ENCODE measurements at places on chromosomes 1 and 21.

GRCh38 chr1:236020359-236021219 lies 44.3 kb downstream of the NID1 start:
- DNase-seq, result no peak

- no peak for DNase-seq
Measured at GRCh38 chr1:167996266-167996665, 59.4 kb upstream of the MPC2 start.

DNA sequence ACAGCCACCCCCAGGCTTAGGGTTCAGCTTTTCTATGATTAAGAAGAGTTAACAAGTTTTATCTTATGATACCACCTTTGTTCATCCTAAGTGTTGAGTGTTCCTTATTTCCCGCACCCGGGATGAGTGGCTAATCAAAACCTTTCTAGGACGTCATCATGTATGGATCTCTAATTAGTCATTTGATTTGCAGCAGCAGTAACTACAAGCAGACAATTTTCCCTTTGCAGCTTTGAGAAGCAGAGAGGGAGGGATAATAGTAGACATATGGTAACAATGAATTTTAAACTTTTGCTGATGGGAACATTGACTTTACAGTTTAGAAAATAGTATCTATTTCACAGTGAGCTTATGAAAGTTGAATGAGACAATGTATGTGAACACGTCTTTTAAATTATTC lies 30.8 kb upstream of the SLC35F3 start:
- DNase-seq, result no peak

DNA sequence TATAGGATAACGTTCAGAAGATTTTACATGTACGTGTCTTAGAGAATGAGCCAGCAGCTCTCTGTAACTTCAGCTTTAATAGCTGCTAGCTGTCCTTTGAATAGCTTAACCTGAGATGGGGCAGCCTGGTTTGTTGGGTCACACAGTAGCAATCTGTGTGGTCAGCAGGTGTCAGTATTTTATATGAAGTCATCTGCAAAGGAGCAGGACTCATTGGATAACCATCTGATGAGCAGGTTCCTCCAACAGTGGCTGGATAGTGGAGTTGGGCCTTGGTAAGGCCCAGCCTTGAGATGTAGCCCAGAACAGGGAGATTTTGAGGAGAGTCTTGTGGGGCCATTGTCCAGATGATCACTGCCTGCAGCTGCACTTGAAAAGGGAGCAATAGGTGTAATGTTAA lies 6.4 kb downstream of the GSTM5 start:
- no peak for DNase-seq

GRCh38 chr21:32415451-32416398 lies 3.2 kb downstream of the EVA1C start:
- DNase-seq, result no peak

DNA sequence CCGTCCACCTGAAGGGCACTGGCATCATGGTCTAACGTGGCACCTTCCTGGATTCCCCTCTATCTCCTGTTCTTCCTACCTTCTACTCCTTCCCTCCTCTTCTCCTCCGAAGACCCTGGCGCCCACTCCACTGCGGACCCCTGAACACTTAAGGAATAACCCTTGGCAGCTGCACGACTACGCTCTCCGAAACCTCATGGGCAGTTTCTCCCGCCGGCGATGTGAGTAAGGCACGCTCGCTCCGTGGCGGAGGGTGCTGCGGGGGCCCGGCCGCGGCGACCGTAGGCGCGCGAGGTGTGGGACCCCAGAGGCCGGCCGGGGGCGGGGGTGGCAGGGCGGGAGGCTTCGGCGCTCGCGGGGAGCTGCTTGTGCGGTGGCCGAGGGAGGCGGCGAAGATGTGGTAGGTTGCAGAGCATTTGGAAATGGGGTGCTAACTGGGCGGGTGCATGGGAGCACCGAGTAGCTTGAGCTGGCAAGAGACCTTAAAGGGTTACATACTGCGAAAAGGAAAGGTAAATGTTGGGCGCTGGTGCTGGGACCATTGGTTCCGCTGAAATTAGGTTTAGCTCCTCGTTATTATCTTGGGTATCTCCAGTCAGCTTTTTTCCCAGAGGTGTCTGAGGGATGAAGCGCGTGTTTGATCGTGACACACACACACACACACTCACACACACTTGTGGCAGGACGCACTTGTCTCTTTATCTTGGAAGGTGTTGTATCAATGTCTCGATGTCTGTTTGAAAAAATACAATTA lies 876 bp downstream of the LRRC7 start:
- DNase-seq, result no peak

DNA sequence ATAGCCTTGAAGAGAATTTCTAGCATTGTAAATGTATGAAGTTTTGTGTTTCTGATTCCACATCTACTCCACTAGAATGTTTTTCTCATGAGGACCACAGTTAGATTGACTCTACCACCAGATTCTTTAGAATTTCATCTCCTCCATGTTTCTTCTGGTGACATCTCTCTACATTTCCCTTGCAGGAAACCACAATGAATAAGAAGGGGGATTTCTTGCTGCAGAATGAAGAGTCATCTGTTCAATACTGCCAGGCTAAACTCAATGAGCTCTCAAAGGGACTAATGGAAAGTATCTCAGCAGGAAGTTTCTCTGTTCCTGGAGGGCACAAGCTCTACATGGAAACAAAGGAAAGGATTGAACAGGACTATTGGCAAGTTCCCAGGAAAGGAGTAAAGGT lies 18.6 kb downstream of the GBP6 start:
- no peak for DNase-seq

- DNase-seq, result no peak
Measured at GRCh38 chr1:37477198-37477931, 3.0 kb downstream of the ZC3H12A start.

- no peak for DNase-seq
Measured at GRCh38 chr1:175272361-175272760, 79.8 kb upstream of the KIAA0040 start.

DNA sequence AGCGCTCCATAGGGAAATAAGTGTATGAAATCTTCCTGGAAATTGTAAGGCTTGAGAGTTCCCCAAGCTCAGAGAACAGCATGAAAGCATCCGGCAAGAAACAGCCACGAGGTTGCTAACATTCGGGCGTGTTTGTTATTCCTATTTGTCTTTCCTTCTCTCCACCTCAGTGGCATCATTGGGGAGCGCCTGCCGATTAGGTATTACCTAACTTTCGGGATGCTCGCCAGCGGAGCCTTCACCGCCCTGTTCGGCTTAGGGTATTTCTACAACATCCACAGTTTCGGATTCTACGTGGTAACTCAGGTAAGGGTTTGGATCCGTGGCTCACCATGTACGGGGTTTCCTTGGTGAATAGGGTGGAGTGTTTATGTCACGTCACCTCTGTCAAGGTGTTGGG lies 25.7 kb downstream of the SLC37A1 start:
- no peak for DNase-seq

GRCh38 chr1:78143152-78143551 lies 97.4 kb downstream of the GIPC2 start:
- DNase-seq, result no peak

GRCh38 chr1:84961316-84961715 lies 35.6 kb downstream of the MCOLN2 start:
- no peak for DNase-seq

DNA sequence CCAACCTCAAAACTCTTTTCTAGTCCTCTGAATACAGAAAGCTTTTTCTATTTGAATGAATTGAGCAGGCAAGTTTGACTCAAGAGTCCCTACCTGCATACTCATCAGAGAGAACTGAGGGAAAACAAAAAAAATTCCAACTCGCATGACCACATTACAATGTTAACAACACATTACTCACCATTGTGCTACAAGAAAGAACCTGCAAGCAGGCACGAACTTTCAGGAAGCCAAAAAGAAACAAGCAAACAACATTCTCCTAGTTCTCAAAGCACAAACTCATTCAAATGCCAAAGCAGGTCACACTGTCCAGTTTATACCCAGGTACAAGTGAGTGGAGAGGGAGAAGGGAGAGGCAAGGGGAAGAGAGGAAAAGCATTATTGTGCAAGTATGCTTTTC lies 14.6 kb downstream of the OTUD7B start:
- DNase-seq, result no peak

DNA sequence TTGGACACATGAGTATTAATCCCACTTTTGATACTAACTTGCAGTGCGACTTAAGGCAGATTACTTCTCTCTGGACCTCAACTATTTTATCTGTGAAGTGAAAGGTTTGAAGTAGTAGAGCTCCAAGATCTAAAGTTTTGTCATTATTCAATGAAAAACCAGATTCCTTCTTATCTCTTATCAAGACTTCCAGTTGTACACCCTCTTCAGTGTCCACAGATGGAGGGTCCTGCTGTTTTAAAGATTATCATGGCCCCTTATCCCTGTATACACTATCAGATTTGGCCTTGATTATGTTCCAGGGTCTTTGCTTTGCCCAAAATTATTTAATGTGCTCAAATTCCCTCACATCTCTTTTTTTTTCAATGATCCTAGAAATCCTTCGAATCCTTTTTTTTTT lies 1.1 kb downstream of the C1orf50 start:
- DNase-seq, result no peak

GRCh38 chr21:27831816-27832569 lies 865.1 kb upstream of the ADAMTS5 start:
- peak; percentile 20 for DNase-seq

- no peak for DNase-seq
Measured at GRCh38 chr1:18670868-18671225, 40.2 kb downstream of the PAX7 start.

DNA sequence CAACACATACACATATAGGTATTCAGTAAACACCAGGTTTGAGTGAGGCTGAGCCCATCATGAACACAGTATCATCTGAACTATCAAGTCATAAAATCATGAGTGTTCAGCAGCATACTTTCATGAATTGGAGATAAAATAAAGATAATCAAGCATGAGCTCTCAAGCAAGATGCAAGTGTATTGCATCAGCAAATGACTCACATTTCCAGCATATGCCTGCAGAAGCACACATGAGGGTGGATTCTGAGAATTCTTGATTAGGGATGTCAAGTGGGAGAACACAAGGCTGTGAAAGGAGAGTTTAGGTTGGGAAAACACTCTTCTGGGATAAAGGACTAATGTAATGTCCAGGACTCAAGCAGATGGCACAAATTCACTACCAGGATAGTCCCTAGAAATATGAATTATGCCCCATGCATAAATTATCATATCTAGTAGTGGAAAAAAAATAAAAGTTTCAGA lies 299.2 kb downstream of the SRGAP2C start:
- peak; percentile 59 for DNase-seq

GRCh38 chr1:198174297-198174696 lies 17.5 kb downstream of the NEK7 start:
- no peak for DNase-seq

GRCh38 chr21:43657355-43658087 lies 1.8 kb downstream of the HSF2BP start:
- DNase-seq, result no peak

DNA sequence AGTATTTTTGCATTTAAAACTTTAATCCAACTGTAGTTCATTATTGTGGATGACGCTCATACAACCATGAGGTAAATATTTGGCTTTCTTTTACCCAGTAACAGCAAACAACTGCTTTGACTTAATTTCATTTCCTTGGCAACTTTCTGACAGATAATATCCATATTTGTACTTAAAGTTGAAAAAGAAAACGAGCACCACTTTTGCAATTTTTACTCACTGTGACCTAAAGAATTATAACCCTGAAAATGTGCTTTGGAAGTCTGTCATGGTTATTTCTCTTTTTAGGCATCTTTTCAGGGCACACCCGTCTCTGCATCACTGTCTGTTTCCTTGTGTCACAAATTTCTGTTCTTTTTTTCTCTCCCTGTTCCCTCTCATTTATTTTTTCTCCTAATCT lies 918 bp upstream of the CD2 start:
- DNase-seq, result no peak

DNA sequence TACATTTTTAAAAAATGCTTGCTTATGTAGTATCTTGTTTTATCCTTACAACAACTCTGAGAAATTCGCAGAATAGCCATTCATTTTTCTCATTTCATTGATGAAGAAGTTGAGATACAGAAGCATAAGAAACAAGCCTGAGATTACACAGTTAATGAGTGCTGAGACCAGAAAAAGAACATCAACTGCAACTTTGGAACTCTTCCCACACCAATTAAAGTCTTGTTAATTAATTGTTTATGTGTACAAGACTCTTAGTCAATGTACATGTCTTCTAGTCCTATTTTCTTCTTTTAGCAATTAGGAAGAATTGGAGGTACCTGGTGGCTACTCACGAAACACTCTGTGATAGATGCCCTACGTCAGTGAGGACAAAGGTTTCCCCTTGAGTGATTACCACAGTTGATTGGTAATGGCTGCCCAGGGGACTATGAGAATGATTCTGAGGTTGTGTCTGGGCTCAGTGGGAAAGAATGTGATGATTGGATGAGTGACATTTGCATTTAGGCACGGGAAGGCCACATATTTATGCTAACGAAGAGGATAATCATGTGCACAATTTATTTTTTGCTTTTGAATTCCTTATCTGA lies 187.4 kb upstream of the KCNK2 start:
- DNase-seq, result no peak

- no peak for DNase-seq
Measured at GRCh38 chr1:156814571-156815260, 1.9 kb downstream of the SH2D2A start.

DNA sequence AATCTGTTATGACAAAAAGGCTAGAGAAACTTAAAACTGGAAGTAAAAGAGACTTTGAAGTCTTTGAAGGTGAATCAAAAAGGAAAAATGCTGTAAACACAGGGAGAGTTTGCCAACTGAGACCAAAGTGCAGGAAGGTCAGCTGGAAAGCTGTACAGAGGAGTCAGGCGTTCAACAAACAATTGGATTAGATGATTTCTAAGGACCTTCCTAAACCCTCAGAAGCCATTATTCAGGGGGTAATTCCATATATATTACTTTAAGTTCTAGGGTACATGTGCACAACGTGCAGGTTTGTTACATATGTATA lies 156.8 kb downstream of the ZBTB18 start:
- no peak for DNase-seq

- no peak for DNase-seq
Measured at GRCh38 chr1:221881805-221882581, 140.1 kb upstream of the DUSP10 start.

- DNase-seq, result no peak
Measured at GRCh38 chr1:12565094-12565965, 52.7 kb downstream of the DHRS3 start.

GRCh38 chr1:233111731-233112130 lies 161.3 kb downstream of the NTPCR start:
- no peak for DNase-seq

GRCh38 chr21:25834381-25834780 lies 99.6 kb downstream of the GABPA start:
- no peak for DNase-seq

- DNase-seq, result no peak
Measured at GRCh38 chr1:225694151-225694603, 41.3 kb upstream of the ENAH start.

DNA sequence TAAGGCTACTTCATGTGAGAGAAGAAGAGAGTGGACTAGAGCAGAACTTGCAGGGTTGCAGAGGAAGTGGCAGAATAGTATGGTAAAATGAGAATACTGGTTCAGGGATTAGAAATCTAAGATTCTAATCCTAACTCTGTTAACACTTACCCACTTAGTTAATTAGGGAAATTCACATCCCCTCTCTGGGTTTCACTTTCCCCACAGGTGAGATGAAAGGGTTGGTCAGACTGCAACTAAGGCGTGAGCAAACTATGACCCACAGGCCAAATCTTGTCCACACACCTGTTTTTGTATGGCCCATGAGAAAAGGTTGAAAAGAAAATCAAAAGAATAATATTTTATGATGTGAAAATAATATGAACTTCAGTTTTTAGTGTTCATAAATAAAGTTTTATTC lies 117.5 kb downstream of the MACF1 start:
- no peak for DNase-seq
